ENCODE measurements at places on chromosomes 1 and 21.

GRCh38 chr1:225845097-225845496 is 35.2 kb downstream of the EPHX1 start:
- DNase-seq: no peak

GRCh38 chr1:15807121-15807520 is 328 bp downstream of the UQCRHL start:
- no peak for DNase-seq

DNA sequence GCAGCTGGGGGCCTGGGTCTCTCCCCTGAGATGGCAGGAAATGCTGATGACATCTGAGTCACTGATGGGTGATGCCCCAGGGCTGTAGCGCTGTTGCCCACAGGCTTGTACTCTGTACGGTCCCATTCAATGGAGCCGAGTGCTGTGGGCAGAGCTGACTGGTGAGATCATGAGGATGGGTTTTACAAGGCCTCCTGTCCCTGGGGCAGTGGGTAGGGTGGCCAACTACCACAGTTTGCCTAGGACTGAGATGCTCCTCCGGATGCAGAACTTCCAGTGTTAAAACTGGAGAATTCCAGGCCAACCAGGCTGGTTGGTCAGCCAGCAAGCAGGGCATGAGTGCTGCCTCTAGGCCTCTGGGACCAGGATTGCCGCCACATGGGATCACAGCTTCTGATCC is 9.2 kb downstream of the PHLDA3 start:
- no peak for DNase-seq

DNA sequence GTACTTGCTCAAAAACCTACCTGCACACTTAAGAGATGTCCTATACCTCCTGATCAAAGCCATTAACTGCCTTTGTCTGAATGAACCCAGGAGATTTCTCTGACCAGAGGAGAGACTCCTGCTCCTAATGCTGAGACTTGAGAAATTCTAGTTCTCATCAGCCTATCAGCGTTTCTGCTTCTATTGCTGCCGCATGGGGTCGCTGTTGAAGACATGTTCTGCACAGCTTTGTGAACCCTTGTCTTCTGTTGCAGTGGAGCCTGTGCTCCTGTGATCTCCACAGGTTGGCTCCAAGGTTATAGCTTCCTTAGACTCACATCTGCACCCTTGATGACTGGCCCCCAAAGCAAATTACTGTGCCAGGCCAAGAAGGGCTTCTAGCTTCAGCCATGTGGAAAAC is 40.2 kb downstream of the EDN2 start:
- DNase-seq: no peak

DNA sequence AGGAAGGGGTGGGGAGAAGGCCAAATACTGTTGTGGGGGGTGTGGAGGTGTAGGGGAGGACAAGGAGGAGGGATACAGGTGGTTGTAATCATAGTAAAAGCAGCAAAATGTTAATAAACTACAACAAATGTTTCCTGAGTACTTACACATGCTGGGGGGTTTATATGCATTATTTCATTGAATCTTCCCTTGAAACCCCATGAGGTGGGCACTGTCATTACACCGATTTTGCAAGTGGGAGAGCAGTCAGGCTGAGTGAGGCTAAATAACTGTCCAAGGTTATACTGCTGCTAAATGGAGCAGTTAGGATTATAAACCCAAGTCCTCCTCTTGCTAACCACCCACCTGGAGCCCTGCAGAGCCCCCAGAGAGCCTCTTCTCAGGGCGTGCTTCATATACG is 14.4 kb upstream of the GRHL3 start:
- no peak for DNase-seq

DNA sequence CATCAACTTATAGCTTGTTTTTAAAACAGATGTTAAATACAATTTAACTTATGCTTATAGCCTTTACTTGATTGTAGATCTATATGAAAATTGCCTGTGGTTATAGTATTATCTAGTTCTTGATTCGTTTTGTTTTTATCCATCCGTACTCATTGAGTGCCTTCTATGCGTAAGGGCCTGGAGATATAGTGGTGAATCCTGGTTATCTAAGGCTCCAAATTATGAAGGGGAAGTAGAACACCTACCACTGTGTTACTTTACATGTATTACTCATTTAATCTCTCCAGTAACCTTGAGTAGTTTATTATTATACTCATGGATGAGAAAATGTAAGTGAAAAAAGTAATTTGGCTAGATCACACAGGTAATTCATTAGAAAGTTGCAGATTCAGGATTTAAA is 121.8 kb downstream of the OSBPL9 start:
- no peak for DNase-seq

DNA sequence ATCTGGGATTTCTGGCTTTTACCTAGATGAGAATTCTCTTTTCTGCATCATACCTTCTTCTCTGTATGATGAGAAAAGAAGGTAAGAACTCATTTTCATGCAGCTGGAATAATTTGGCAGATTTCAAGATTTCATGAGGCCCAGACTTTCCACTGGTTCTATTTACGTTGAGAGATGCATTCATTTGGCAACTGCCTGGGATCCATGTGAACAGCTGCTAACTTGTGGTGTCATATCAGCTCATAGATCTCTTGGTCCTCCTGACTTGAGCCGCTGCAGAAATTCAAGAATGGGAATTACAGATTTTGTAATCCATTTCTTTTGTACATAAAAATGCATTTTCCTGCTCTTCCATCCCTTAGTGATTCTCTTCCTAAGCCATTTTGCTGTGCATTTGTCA is 17.1 kb upstream of the C1orf87 start:
- no peak for DNase-seq

GRCh38 chr21:29938776-29939103 is 1.1 kb downstream of the GRIK1 start:
- no peak for DNase-seq

- DNase-seq: no peak
Measured at GRCh38 chr1:174153085-174153824, 6.1 kb upstream of the RABGAP1L start.

- DNase-seq: no peak
Measured at GRCh38 chr1:50620680-50621329, 197.6 kb upstream of the DMRTA2 start.

DNA sequence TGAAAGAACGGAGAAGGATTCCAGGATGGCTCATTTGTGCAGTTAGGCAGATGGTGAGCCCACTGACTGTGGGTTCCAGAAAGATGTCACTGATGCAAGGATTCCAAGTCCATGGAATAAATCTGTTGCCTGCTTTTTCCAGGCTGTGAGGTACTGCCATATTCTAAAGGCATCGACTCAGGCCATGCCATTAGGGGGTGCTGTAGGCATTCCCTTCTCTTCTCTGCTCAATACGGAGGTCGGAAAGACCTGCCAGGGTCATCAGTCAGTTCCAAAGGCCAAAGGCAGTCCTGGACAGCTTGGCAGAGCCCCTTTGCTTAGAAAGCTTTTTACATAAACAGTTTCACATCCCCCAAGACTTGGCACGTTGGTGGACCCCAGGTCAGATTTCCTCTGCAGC is 31.7 kb upstream of the TMEM125 start:
- DNase-seq: no peak

GRCh38 chr1:78234496-78234895 is 188.7 kb downstream of the GIPC2 start:
- DNase-seq: no peak

- no peak for DNase-seq
Measured at GRCh38 chr1:246364415-246364941, 142.6 kb downstream of the SMYD3 start.

DNA sequence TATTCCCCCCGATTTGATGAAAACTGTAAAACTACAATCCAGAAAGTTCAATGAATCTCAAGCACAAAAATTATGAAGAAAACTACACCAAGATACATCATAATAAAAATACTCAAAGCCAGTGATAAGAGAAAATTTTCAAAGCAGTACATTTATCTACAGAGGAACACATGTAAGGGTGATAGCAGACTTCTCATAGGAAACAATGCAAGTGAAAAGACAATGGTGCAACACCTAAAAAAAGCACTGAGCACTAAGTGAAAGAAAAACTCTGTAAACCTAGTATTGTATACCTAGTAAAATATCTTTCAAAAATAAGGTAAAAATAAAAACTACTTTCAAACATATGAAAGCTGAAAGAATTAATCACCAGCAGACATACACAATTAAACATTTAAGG is 76.1 kb upstream of the IRF2BP2 start:
- DNase-seq: no peak

- DNase-seq: no peak
Measured at GRCh38 chr1:19401535-19401889, 83.8 kb downstream of the CAPZB start.

DNA sequence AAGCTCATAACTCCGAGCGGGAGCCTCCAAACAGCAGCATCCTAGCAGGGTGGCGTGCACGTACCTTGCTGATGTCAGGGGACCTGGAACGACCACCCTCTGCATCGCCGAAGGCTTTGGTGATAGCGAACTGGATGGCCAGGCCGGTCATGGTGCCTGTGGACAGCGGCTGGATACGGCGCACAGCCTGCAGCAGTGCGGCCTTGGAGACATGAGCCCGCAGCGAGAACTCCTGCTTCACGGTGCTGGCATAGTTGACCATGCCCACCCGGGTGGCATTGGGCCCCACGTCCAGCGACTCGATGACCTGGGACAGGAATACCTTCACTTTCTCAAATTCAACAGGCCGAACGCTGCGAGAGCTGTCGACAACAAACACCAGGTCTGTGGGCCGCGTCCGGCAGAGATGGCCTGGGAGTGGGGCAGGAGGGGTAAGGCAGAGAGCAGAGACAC is 2.0 kb downstream of the MATN1 start:
- DNase-seq: no peak

DNA sequence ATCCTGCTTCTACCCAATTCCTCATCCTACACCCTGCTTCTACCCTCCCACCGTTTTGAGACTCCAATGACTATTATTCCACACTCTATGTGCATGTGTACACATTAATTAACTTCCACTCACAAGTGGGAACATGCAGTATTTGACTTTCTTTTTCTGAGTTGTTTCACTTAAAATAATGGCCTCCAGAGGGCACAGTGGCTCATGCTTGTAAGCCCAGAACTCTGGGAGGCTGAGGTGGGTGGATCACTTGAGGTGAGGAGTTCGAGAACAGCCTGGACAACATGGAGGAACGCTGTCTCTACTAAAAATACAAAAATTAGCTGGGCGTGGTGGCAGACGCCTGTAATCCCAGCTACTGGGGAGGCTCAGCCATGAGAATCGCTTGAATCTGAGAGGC is 464.8 kb downstream of the PTBP2 start:
- DNase-seq: no peak

DNA sequence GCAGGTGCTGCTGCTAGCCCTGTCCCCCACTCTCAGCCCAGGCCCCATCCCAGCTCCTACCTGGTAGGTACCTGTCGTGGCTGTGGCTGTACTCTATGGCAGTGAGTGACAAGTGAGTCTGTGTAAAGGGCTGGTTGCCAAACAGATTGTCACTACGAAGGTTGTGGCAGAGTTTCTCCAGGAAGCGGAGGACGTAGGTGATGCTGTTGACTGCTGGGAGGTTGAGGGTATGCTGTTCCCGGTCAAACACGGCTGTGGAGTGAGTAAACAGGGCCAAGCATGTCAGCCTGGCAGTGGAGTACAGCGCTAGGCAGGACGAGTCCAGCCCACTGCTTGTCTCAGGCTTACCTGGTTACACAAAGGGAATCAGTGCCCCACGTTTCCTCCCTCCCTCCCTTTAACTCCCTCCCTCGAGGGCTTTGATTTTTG is 24.8 kb upstream of the SLFNL1 start:
- DNase-seq: no peak

DNA sequence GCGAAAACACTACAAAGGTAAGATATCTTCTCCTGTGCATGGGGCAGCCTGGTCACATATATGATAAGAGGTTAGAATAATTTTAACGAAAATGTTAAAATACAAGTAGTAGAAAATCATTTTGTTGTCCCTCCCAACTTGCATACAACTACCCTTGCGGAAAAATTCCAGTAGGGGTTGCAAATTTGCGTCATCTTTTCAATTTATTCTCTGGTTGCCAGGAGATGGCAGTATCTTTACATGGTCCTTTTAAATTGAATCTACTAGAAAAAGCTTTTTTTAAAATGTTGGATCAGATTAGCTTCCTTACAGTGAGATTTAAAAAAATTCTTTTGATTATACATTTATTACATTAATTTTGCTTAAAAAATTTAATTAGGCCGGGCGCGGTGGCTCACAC is 10.9 kb downstream of the S100PBP start:
- DNase-seq: no peak

GRCh38 chr1:51955797-51956527 is 34.5 kb downstream of the RAB3B start:
- DNase-seq: no peak

- DNase-seq: no peak
Measured at GRCh38 chr1:56808410-56808809, 10.8 kb downstream of the FYB2 start.

DNA sequence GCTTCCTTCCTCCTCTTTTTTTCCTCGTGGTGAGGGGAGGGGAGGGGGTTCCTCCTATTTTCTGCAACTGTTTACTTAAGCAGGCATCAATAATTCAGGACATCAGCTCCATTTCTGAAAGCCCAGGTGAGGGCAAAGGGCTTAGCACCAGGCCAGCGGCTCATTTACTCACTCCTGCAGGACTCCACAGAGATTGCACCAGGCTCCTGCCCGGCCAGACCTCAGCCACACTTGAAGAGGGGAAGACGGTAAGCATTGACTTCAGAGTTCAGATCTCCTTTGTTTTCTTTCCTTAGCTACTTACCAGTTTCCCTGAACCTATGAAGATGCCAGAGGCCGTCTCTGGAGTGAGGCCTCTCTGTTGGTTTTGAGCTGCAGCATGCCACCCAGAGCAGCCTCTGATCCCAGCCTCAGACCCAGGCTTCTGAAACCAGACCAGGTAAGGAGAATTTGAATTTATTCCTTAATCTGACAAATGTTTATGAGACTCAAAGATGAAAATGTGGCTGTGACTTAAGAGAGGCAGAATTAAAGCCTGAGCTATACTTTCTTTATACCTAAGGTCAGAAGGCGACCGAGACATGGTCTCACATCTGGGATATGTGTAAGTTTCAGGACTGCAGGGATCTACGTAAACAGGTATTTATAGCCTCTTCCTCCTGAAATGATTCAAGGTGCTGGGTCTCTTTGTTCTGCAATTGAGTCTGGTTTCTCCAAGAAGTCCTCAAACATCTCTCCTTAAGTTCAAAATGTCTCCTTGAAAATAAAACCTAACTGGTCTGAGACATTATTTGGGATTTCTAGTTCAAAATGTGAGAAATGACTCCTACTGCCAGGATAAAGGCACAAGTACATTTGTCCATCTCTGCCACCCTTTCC is 272.5 kb upstream of the RUNX1 start:
- DNase-seq: no peak

- no peak for DNase-seq
Measured at GRCh38 chr1:219931033-219931432, 2.7 kb upstream of the SLC30A10 start.

DNA sequence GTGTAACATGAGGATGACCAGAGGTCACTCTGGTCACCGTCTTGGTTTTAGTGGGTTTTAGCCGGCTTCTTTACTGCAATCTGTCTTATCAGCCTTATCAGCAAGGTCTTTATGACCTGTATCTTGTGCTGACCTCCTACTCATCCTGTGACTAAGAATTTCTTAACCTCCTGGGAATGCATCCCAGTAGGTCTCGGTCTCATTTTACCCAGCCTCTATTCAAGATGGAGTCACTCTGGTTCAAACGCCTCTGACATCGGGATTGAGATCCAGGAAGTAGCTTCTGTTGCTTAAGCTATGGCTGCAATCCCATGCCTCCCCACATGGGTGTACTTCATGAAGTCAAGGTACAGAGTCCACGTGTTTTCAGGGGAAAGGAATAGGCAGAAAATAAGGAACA is 19.9 kb downstream of the FMN2 start:
- DNase-seq: no peak
